Epithelial cell of umbilical artery (primary cell): ENCODE measurements at places on chromosomes 12 and 14. TPM values are rescaled to one million over a fixed set of nuclear protein-coding genes. Genes with fewer than 3 reads are reported as not detected.

The NID2 gene
- 3.3 and 5.5 TPM in 2 replicates for total RNA-seq

The DHH gene
- total RNA-seq, result 3.9 and 9.9 TPM in 2 replicates

The FLRT2 gene
- total RNA-seq, result 3.3 and 4.5 TPM in 2 replicates

The MMAB gene
- total RNA-seq, result 40.6 and 49.2 TPM in 2 replicates

The CD163 gene
- total RNA-seq, result not detected in 2 replicates

The LPCAT3 gene
- 4.9 and 8.4 TPM in 2 replicates for total RNA-seq

The SPIC gene
- not detected in 2 replicates for total RNA-seq

The PLA2G1B gene
- total RNA-seq, result not detected in 2 replicates

The TGM1 gene
- 0.65 and 0.91 TPM in 2 replicates for total RNA-seq

The ANKS1B gene
- total RNA-seq, result 0.46 TPM in 1 of 2 replicates, not detected in the other

The MANSC4 gene
- total RNA-seq, result 0.32 TPM in 1 of 2 replicates, not detected in the other

The IL23A gene
- total RNA-seq, result 0.32 TPM in 1 of 2 replicates, not detected in the other

The FICD gene
- 4.9 and 5.3 TPM in 2 replicates for total RNA-seq

The JPH4 gene
- not detected in 2 replicates for total RNA-seq

The GARIN6 gene
- not detected in 2 replicates for total RNA-seq

The KRT8 gene
- total RNA-seq, result 7.5 and 10.6 TPM in 2 replicates

The NXPH4 gene
- not detected in 2 replicates for total RNA-seq

The SIRT4 gene
- 1.3 and 2.6 TPM in 2 replicates for total RNA-seq

The PTPRB gene
- 55.9 and 92.9 TPM in 2 replicates for total RNA-seq

The ZFYVE21 gene
- 45.5 and 66.7 TPM in 2 replicates for total RNA-seq

The OR4K17 gene
- total RNA-seq, result not detected in 2 replicates

The FGF23 gene
- total RNA-seq, result not detected in 2 replicates

The GPR137C gene
- total RNA-seq, result 0.65 and 1.4 TPM in 2 replicates

The FOXJ2 gene
- 3.2 and 3.3 TPM in 2 replicates for total RNA-seq
